ENCODE measurements at places on chromosomes 12 and 14. TPM values are rescaled to one million over a fixed set of nuclear protein-coding genes. Genes with fewer than 3 reads are reported as not detected.

SCNN1A gene
- 79.4 TPM for polyA plus RNA-seq

DNA sequence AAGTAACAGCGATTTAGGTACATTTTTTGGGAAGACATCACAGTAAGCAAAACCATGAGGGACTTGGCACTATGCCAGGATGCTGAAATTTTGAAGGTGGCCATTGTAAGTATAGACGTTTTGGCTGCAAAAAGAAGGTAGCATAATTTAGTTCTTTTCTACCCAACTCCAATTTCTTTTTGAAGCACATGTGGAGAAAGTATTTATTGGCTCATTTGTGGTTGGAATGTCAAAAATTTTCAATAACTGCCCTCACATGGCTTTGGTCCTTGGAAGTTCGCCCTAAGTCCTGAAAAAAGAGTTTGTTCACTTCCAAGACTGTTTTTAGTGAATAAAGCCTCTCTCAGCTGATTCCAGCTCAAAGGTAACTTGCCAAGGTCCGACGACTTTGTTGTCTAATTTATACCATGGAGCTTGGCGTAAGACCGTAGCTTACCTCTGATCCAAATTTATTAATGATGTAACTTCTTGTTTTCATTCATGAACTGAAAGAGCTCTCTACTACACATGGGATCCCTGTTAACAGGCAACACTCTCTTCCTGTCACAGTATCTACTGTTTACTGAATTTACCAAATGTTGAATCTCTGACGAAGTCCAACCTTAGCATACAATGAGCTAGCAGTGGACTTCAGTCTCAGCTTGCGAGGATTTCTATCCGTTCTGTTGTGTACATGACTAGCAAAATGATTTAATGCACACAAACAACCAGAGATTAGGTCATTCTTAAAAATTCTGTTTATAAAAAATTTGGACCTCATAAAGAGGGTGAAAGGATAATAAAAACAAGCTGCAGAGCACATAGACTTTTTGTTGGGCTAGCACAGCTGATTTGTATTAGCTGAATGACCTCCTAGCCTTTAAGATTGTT, 49.0 kb downstream of the MSRB3 start:
- DNase-seq: no peak

- no peak for DNase-seq
Observed at GRCh38 chr12:25775968-25776367, 182.5 kb upstream of the RASSF8 start.

DNA sequence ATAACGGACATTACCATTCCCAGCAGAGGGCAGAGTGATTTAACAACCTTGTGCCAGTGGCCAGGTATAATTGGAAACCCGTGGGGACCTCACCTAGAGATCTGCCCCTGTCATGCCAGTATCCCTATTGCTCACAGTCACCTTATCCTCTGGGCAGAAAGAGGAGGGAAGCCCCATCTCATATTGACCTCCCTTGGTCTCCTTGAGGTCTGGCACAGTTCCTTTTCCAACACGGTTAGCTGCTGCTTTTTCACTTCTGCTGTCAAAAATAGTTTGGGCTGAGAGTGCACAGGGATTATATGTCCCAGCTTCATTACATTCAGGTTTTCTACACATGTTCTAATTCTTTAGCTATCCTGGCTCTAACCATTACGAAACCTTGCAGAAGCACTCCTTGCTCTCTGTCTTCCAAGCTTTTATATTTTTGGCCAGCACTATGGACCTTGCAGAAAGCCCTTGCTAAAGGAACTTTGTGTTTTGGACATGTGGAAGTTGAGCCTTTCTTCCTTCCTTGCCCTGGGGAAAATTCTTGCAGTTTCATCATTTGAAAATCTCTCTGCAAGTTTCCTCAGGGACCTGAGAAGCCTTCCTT, 111.7 kb upstream of the MIS18BP1 start:
- no peak for DNase-seq

DNA sequence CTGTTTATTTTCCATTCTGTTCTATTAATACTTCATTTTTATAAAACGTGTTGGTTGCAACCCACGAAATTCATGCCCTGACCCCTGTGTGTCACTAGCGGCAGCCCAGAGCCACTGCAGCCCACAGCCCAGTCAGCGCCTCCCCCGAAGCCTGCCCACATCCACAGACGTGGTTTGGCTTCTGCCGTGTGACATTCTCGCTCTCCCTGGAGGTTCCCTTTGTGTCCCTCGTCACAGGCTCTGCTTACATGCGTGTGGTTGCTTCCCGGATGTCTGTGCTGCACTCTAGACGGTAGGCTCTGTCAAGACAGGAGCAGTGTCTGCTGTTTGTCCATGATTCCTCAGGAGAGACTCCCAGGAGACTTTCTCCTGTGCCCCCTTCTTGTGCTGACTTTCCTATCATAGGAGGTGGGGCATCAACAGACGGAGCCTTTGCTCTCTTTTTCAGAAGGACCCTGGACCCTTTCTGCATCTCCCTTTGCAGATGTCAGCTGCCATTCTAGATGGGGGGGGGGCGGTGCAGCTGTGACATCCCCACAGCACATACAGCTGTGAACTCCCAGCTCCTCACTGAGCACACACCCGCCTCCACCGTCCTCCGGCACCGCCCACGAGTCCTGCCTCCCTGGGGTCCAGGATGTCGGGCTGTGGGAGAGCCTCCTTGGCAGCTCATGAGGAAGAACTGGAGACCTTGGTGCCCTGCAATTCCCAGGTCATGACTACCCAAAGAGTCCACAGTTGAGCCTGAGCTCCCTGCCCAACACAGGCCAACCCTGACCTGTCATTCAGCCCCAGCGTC, 36.8 kb upstream of the PIWIL1 start:
- DNase-seq: no peak

TAS2R46 gene
- 0.09 TPM for polyA plus RNA-seq

DNA sequence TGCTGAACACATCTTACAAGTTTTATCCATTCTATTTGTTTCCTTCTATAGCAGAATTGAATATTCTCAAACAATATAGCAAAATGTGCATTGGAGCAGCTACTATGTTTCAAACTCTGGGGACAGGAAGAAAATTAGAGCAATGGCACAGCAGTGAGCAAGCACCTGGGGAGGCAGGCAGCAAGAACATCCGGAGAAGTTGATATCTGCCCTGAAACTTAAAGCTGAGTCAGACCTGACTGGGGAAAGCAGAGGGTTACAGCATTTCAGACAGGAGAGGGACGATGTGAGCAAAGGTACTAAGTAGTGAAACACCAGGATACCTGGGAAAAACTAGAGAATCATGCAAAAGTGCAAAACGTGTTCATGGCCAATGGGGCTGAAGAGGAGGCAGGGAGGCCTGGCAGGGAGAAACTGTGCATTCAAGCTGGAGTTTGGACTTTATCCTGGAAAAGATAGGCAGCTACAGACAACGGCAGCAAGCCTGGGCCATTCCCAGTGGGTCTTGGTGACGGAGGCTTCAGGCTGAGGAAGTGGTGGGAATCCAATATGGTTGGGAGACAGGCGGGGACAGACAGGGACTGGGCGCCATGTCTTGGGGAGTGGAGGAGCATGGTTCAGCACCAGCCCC, 118.0 kb upstream of the CDKN3 start:
- DNase-seq: no peak

A2ML1 gene
- polyA plus RNA-seq: 0.40 TPM

GRCh38 chr12:64665514-64665913, 55.2 kb downstream of the RASSF3 start:
- no peak for DNase-seq

TEX22 gene
- 2.1 TPM for polyA plus RNA-seq
